Epithelial cell of umbilical artery (primary cell): ENCODE measurements at places on chromosomes 11 and 22. TPM values are rescaled to one million over a fixed set of nuclear protein-coding genes. Genes with fewer than 3 reads are reported as not detected.

MB gene
- not detected in 2 replicates for total RNA-seq

EFCAB6 gene
- total RNA-seq, result 0.30 and 0.65 TPM in 2 replicates

OR8D4 gene
- under 0.01 TPM in 1 of 2 replicates, not detected in the other for total RNA-seq

CADM1 gene
- 13.3 and 20.8 TPM in 2 replicates for total RNA-seq
